Progenitor cell of endocrine pancreas (in vitro differentiated cells): ENCODE measurements at places on chromosomes 5 and 9. TPM values are rescaled to one million over a fixed set of nuclear protein-coding genes. Genes with fewer than 3 reads are reported as not detected.

GRCh38 chr9:130290291-130291181, 25.0 kb downstream of the HMCN2 start:
- no peak overlapping the region for H3K4me3 ChIP-seq
- peaks cover 4% of the 10 kb centered on the region for H3K4me1 ChIP-seq
- no peaks in the 10 kb centered on the region for H3K36me3 ChIP-seq
- DNase-seq, result no peak

DNA sequence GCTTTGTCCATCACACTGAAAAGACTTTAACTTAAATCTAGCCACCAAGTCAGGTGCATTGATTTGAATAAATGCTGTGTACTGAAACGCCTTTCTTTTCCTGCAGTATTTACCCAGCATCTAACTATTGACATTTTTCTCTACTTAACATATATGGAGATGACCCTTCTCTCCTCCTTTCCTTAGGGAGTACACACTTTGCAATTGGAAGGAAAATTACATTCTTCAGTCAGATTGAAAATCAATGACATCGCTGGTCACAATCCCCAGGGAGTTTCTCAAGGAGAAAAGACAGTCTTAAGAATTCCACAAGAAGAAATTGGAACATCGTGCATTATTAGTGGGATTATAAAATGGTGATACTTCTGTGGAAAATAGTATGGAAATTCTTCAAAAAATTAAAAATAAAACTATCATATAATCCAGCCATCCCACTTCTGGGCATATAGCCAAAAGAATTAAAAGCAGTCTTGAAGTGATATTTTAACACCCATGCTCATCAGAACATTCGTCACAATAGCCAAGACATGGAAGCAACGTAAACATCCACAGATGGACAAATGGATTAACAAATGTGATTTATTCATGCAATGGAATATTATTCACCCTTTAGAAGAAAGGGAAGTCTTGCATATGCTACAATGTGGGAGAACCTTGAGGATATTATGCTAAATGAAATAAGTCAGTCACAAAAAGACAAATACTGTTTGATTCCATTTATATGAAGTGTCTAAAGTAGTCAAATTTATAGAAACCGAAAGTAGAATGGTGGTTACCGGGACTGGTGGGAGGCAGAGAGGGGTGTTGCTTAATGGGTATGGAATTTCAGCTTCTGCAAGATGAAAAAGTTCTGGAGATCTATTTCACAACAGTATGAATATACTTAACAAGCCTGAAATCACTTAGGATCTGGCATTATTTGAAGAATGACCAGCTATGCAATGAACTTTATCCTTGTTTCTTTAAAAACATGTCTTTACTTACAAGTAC, 14.3 kb upstream of the FREM1 start:
- no peak for DNase-seq
- peaks cover 9% of the 10 kb centered on the region for H3K4me1 ChIP-seq
- no peaks in the 10 kb centered on the region for H3K36me3 ChIP-seq
- no peaks in the 10 kb centered on the region for H3K27me3 ChIP-seq
- H3K4me3 ChIP-seq, result no peak overlapping the region

DNA sequence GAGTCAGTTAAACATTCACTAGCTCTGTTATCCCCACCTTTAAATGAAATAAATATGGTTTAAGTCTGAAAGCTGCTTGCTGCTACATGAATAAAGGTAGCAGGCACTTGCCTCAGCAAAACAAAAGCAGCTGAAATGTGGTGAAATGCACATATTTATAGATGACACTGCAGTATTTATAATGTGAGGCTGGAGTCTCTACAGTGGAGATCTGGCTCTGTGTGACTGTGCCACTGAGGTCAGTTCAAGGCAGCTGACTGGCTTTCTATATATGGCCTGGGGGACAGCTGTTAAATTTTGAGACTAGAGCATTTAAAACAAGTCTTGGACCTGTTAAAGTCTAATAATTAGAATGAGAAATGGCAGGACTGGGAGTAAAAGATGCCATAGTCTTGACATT, 859.6 kb upstream of the SEMA6A start:
- no peak overlapping the region for H3K27ac ChIP-seq
- H3K4me1 ChIP-seq, result no peaks in the 10 kb centered on the region
- no peaks in the 10 kb centered on the region for H3K36me3 ChIP-seq
- H3K4me3 ChIP-seq, result no peak overlapping the region

GRCh38 chr9:98117984-98118639, 910 bp downstream of the TRIM14 start:
- peaks cover 5% of the 10 kb centered on the region for H3K4me1 ChIP-seq
- H3K27me3 ChIP-seq, result peaks cover 19% of the 10 kb centered on the region
- no peaks in the 10 kb centered on the region for H3K36me3 ChIP-seq
- no peak for DNase-seq
- H3K4me3 ChIP-seq, result peak overlapping the region; percentile 70

GRCh38 chr9:131851414-131851813, 111.5 kb upstream of the RAPGEF1 start:
- H3K4me3 ChIP-seq, result no peak overlapping the region
- DNase-seq, result no peak
- peaks cover 19% of the 10 kb centered on the region for H3K27me3 ChIP-seq
- H3K36me3 ChIP-seq, result no peaks in the 10 kb centered on the region
- H3K4me1 ChIP-seq, result no peaks in the 10 kb centered on the region

GRCh38 chr9:3008091-3008490, 164.2 kb upstream of the PUM3 start:
- H3K36me3 ChIP-seq, result no peaks in the 10 kb centered on the region
- H3K27ac ChIP-seq, result no peak overlapping the region
- no peak for DNase-seq
- H3K4me1 ChIP-seq, result peaks cover 5% of the 10 kb centered on the region

GRCh38 chr5:103901885-103902284, 339.3 kb upstream of the NUDT12 start:
- DNase-seq, result no peak
- no peak overlapping the region for H3K27ac ChIP-seq
- H3K4me1 ChIP-seq, result no peaks in the 10 kb centered on the region
- no peaks in the 10 kb centered on the region for H3K27me3 ChIP-seq

DNA sequence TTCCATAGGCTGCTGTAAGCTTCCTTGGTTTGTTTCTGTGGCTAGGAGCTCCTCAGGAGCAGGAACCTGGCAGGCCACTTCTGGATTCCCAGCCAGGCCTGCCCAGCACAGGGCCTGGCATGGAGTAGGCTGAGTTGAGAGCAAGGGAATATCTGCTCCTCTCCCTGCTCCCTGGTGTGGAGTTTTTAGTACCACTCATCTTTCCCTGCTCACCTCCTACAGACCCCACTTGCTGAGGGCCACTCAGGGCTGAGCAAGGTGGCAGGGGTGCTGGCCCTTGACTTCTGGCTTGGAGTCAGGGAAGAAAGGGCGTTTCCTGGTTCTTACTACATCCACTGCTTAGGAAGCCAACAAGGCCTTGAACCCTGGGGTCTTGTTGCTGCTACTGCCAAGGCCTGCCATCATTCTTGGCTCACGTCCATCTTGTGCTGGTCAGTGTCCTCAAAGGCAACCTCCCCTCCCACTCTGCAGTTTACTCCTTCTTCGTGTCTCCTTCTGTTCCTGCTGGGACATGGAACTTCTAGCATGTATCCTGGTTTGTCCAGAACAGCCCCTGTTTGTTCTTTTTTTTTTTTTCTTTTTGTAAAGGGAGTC, 54.9 kb downstream of the PSD2 start:
- no peaks in the 10 kb centered on the region for H3K4me1 ChIP-seq
- no peak overlapping the region for H3K27ac ChIP-seq
- peaks cover 40% of the 10 kb centered on the region for H3K27me3 ChIP-seq
- H3K36me3 ChIP-seq, result no peaks in the 10 kb centered on the region
- no peak for DNase-seq

DNA sequence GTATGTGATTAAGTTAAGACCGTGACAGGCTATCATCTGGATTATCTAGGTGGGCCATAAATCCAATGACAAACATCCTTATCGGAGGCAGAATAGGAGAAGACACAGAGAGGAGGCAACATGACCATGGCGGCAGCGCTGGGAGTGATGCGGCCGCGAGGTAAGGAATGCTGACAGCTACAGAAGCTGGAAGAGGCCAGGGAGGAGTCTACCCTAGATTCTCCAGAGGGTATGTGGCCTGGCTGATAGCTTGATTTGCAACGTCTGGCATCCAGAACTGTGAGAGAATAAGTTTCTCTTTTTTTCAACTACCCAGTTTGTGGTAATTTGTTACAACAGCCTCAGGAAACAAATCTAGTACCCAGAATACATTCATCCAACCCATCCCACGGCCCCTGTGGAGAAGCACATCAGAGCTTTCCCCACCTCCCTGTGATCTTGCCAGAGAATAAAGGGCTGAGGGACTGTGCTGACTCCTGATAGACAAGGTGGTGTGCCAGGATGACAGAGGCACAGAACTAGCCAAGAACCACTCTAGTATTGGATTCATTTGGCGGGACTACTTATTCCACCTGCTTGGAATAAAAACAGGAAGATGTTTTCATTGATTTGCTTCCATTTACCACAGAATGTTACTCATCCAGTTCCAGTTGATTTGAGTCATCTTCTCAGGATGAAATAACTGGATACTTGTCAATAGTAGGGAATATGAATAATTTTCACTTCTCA, 187.4 kb downstream of the MAN2A1 start:
- H3K36me3 ChIP-seq, result no peaks in the 10 kb centered on the region
- no peak overlapping the region for H3K4me3 ChIP-seq
- DNase-seq, result no peak
- H3K27me3 ChIP-seq, result no peaks in the 10 kb centered on the region

- H3K36me3 ChIP-seq, result no peaks in the 10 kb centered on the region
- H3K27ac ChIP-seq, result peak overlapping the region; percentile 56
- H3K27me3 ChIP-seq, result peaks cover 24% of the 10 kb centered on the region
Measured at GRCh38 chr5:133506181-133506580, 106.2 kb downstream of the FSTL4 start.

GRCh38 chr9:86955561-86955960, 8.3 kb upstream of the GAS1 start:
- H3K4me1 ChIP-seq, result peaks cover 1% of the 10 kb centered on the region
- peaks cover 43% of the 10 kb centered on the region for H3K27me3 ChIP-seq
- H3K4me3 ChIP-seq, result no peak overlapping the region
- no peak overlapping the region for H3K27ac ChIP-seq
- no peaks in the 10 kb centered on the region for H3K36me3 ChIP-seq

DNA sequence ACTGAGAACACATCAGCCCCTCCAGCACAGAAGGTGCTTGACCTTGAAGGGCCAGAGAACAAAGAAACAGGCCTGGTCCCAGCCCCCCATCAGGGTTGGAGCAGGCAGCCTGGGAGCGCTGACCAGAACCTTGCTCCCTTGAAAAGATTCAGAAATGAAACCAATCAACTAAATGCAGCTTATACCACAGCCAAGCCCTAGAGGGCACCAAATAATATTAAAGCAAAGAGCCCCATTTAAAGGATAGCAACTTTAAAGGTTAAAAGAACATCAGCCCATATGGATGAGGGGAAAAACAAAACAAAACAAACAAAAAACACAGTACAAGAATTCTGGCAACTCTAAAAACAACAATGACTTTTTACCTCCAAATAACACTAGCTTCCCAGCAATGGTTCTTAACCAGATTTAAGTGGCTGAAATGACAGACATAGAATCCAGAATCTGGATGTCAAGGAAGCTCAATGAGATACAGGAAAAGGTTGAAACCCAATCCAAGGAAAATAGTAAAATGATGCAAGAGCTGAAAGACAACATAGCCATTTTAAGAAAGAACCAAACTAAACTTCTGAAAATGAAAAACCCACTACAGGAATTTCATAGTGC, 471.9 kb downstream of the MTRR start:
- H3K27ac ChIP-seq, result no peak overlapping the region
- H3K4me3 ChIP-seq, result no peak overlapping the region
- H3K27me3 ChIP-seq, result peaks cover 3% of the 10 kb centered on the region
- peaks cover 2% of the 10 kb centered on the region for H3K4me1 ChIP-seq

GRCh38 chr9:29213417-29214153, 1640.3 kb upstream of the C9orf72 start:
- no peaks in the 10 kb centered on the region for H3K36me3 ChIP-seq
- H3K27ac ChIP-seq, result peak within 1 kb of the TSS; percentile 89
- H3K27me3 ChIP-seq, result peaks cover 71% of the 10 kb centered on the region
- peak within 1 kb of the TSS; percentile 94 for H3K4me3 ChIP-seq
- peak; percentile 25 for DNase-seq

TOR4A gene
- total RNA-seq, result 8.0 and 8.5 TPM in 2 replicates

SPATA31E1 gene
- total RNA-seq, result not detected in 2 replicates

CLIC3 gene
- 0.64 TPM in 1 of 2 replicates, not detected in the other for total RNA-seq

AQP7 gene
- 3.3 and 4.4 TPM in 2 replicates for total RNA-seq

GLE1 gene
- total RNA-seq, result 19.0 and 19.6 TPM in 2 replicates
